ENCODE measurements at places on chromosomes 7 and 10.

DNA sequence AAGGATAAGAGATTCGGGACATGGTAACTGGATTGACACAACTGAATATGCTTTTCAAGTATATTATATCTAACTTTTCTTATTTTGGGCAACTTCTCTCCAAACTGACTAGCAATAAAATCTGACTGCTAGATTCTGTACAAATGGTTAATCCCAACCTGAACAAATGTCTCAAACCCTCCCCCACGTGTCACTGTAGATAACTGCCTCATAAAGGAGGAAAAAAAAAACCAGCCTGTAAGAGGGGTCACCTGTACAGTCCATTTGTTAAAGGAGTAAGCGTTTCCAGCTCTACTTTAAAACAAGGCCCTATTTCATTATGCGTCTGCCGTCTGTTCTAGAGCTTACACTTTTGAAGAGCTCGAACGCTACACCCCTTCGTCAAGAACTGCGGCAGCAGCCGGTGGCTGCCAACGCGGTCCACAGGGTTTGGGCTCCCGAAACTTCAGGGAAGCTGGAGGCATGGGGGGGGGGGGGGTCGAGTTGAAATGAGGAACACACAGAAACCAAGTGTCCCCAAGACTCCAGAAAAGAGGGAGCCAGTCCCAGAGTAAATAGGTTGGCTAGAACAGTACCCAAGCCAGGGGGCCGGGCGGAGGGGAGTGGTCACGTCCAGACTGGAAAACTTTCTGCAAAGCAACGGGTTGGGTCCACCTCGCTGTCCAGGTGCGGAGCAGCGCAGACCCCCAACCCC lies 492 bp downstream of the COG5 start:
- DNase-seq = peak; percentile 13

DNA sequence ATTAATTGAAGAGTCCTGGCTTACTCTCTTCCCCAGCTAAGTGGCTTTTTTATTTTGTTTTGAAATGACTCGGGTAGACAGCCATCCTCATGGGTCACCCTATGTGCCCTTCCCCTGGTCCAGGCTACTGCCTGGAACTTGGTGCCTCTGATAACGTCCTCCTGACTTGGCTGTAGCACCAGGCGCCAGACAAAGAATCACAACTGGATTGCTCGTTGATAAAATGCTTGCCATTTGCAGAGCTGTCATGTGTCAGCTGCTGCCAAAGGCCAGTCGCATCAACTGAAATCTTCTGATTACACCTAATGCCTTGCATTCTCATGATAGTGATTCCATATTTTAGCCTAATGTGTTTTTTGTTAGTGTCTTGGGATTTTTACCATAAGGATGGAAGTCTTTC lies 27.4 kb upstream of the ABLIM1 start:
- DNase-seq = no peak

DNA sequence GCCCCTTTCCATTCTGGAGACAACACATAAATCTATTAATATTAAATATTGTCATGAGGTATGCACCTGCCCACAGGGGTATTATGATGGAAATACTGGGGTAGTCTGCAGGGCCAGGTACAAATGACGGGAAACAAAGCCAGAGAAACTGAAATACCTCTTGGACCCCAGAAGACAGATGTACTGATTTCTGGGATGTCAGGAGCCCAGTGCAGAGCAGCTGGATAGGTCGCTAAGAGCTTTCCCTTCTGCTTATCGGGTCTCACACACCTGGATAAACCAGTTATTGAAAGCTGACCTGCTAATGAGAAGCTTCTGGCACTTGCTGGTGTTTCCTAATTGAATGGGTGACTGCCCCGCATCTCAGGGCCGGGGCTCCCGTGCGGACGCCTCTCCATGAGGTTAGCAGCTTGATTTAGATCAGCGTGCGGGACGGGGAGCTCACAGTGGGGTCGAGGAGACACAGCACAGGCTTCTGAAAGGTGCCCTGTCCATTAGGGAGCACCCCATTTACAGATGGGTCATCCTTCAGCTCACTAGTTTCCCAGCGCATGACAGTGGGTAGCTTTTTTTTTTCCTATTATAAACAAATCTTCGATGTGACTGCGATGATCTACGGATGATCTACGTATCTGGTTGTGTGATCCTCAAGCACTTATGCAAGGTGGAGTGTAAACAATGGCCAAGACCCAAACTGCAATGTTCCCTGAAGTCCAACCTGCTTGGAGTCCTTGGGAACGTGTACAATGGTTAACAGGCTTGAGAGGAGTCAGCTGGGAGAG lies 1.5 kb upstream of the INSIG1 start:
- no peak for DNase-seq

- no peak for DNase-seq
These were observed at the start of gene NMT2 for GRCh38 chr10:15168291-15168785. NMT2 (minus strand) TSS chr10:15168693; CDS start chr10:15168612, 81 bp downstream.

- DNase-seq = peak; percentile 67
These were observed 85.3 kb upstream of the ANKRD1 start for GRCh38 chr10:91006001-91006751.

GRCh38 chr10:80413271-80413996 lies 5.1 kb downstream of the PRXL2A start:
- DNase-seq = no peak

GRCh38 chr7:45456747-45457524 lies 117.2 kb upstream of the ADCY1 start:
- DNase-seq = no peak
